ENCODE measurements at places on chromosomes 7 and 10.

- H3K4me1 ChIP-seq: no peaks in the 10 kb centered on the region
- no peak overlapping the region for H3K27ac ChIP-seq
- H3K36me3 ChIP-seq: peaks cover 42% of the 10 kb centered on the region
- DNase-seq: no peak
These were observed 45.4 kb downstream of the FBXW4 start for GRCh38 chr10:101649525-101650085.

GRCh38 chr7:87475359-87476178 lies at the start of gene ABCB4:
TSS of gene ABCB4 (minus strand) at chr7:87475680. CDS start at chr7:87475465, 215 bp downstream.
- H3K36me3 ChIP-seq: no peaks in the 10 kb centered on the region
- peaks cover 4% of the 10 kb centered on the region for H3K27me3 ChIP-seq
- H3K27ac ChIP-seq: peak within 1 kb of the TSS; percentile 18

DNA sequence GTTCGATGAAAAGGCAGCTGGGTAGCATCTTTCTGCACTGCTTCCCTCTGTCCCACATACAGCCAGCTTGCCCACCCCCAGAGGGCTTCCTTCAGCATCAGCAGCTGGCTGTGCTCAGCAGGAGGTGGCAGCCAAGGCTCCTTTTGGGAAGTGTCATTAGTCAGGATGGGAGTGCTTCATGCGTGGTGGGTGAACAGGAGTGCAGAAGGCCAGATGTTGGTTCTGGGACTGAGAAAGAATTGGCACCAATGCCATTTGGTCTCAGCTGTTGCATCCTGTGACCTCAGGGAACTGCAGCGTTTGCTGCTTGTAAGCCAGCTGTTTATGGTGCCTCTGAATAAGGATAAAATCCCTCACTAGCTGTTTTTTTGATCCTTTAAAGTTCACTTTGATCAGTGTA lies 131.1 kb upstream of the SORCS3 start:
- H3K36me3 ChIP-seq: no peaks in the 10 kb centered on the region
- DNase-seq: no peak
- no peaks in the 10 kb centered on the region for H3K27me3 ChIP-seq
- H3K4me3 ChIP-seq: no peak overlapping the region
- no peak overlapping the region for H3K27ac ChIP-seq

GRCh38 chr10:33211106-33211878 lies 123.2 kb downstream of the NRP1 start:
- DNase-seq: no peak
- H3K27me3 ChIP-seq: no peaks in the 10 kb centered on the region
- no peaks in the 10 kb centered on the region for H3K4me1 ChIP-seq
- H3K4me3 ChIP-seq: no peak overlapping the region
- H3K27ac ChIP-seq: no peak overlapping the region

DNA sequence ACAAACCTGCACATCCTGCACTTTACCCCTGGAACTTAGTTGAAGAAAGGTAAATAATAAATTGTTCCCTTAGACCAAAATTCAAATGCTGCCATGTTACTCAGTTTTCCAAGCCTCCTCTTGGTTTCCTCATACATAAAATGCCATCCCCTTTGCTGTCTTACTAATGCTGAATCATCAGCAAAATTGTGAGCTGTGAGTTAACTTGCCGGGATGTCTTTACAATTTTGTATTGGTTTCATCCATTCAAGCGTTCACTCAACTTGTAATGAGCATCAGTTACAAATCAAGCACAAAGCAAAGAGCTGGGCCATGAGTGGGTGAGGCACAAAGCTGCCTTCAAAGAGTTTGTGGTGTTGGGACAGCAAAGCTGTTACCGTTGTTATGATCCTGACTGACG lies 395.8 kb upstream of the ZMIZ1 start:
- no peaks in the 10 kb centered on the region for H3K27me3 ChIP-seq
- no peaks in the 10 kb centered on the region for H3K4me1 ChIP-seq
- H3K36me3 ChIP-seq: no peaks in the 10 kb centered on the region
- no peak overlapping the region for H3K4me3 ChIP-seq
- H3K27ac ChIP-seq: no peak overlapping the region

DNA sequence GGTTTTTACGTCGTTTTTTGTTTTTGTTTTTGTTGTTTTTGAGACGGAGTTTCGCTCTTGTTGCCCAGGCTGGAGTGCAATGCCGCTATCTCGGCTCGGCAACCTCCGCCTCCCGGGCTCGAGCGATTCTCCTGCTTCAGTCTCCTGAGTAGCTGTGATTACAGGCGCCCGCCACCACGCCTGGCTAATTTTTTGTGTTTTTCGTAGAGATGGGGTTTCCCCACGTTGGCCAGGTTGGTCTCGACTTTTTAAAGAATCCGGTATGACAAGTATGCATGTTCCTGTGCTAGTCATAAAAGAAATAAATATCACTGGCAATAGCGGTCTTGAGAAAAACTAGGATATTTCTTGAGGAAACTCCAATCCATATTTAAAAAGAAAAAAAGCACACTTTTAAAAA lies 2.7 kb upstream of the ARL4A start:
- no peaks in the 10 kb centered on the region for H3K27me3 ChIP-seq
- no peak overlapping the region for H3K4me3 ChIP-seq
- no peak for DNase-seq
- H3K36me3 ChIP-seq: no peaks in the 10 kb centered on the region

Data from CD14-positive monocyte (primary cell).